Chondrocyte (in vitro differentiated cells): ENCODE measurements at places on chromosomes 1 and 21. TPM values are rescaled to one million over a fixed set of nuclear protein-coding genes. Genes with fewer than 3 reads are reported as not detected.

The UTS2 gene
- total RNA-seq, result not detected in 3 replicates

GRCh38 chr1:42914092-42914627 is 44.5 kb downstream of the SLC2A1 start:
- DNase-seq, result no peak
- no peaks in the 10 kb centered on the region for H3K36me3 ChIP-seq
- H3K27me3 ChIP-seq, result no peaks in the 10 kb centered on the region
- H3K4me1 ChIP-seq, result peaks cover 4% of the 10 kb centered on the region
- H3K27ac ChIP-seq, result no peak overlapping the region

- no peaks in the 10 kb centered on the region for H3K4me1 ChIP-seq
- DNase-seq, result no peak
- peaks cover 2% of the 10 kb centered on the region for H3K27me3 ChIP-seq
- no peaks in the 10 kb centered on the region for H3K36me3 ChIP-seq
These were observed 94.8 kb upstream of the PRMT6 start for GRCh38 chr1:106961646-106962045.

GRCh38 chr1:159817276-159818041 is 9.2 kb upstream of the SLAMF8 start:
- peaks cover 2% of the 10 kb centered on the region for H3K36me3 ChIP-seq
- no peak overlapping the region for H3K27ac ChIP-seq
- H3K27me3 ChIP-seq, result peaks cover 15% of the 10 kb centered on the region
- no peak overlapping the region for H3K4me3 ChIP-seq
